ENCODE measurements at places on chromosomes 6 and 20.

DNA sequence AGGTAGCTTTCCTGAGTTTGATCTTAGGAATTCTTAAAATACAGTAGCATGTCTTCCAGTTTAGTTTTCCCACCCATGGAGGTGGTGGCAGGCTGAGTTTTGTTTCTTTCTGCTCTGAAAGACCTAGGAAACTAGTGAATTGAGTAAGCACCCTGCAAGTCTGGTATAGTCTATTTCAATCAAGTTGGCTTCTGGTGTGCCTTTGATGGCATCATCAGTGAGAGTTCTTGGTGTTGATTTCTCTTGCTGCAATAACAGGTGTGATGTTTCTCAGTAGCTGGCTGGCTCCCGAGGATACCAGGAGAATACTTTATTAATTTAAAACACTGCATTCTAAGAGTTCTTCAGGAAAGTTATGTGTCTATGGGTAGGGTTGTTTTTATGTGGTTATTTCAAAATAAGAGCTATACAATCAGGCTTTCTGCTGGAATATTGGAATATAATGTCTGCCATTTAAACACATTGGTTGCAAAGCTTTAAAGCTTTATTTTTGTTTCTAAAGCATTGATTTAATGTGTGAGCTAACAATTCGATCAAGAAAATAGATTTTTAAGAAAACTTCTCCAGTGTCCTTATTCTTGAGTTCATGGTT is 19.0 kb downstream of the VAPB start:
- DNase-seq = no peak

GRCh38 chr6:46677314-46677654 is 10.4 kb upstream of the TDRD6 start:
- DNase-seq = no peak

GRCh38 chr20:41426086-41426830 is 59.6 kb upstream of the EMILIN3 start:
- DNase-seq = no peak

DNA sequence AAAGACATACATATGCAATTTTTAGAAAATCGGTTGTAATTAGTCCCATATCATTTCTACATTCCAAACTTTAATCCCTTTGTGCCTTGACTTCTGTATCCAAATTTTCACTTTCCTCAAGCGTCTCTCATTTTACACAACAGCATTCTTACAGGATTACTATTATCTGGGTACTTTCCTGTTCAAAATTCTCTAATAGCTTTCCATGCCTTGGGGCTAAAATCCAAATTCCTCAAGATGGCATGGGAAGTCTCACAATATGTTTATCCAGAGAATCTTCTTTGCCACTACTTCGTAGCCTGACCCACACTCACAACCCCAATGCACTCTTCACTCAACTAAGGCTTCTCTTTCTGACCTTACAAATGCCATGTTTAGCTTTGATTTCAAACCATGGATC is 125.0 kb downstream of the TBX18 start:
- DNase-seq = no peak

- DNase-seq = peak; percentile 95
Observed at GRCh38 chr20:19973961-19974629, 43.1 kb upstream of the NAA20 start.

GRCh38 chr20:62168061-62168460 is 14.8 kb upstream of the MTG2 start:
- no peak for DNase-seq

DNA sequence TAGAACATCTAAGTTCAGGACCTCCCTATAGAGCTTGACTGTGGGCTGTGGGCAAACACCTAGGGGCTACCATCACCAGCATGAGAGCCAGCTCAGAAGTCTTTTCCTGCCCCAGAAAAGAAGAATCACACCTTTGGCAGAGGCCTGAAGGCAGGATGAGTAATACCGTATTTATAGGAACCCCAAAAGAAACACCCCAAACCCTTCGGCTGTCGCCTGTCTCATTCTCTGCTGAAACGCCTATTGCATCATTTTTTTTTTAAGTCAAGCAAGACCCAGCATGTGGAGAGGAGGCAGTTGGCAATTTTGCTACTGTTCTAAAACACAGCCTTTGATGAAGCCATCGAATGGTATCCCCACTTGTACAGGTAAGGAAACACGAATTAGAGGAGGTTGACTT is 436.4 kb downstream of the TFAP2A start:
- DNase-seq = no peak

DNA sequence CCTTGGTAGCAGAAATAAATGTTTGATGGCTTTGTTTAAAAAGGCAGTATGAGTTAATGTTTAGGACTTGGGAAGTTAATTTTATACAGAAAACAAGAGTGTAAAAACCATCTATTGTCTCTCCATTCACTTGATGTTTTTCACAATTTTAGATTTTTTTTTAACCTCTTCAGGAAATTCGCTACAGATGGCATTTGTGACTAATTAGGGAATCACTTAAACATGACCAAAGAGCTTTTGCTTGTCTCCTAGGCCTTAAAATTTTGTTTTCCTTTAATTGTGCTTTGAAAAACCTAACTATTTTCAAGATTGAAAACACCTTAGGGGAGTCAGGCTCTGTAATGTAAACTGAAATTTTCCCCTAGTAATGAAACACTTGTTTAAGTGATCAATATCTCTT is 17.3 kb downstream of the TULP4 start:
- no peak for DNase-seq

DNA sequence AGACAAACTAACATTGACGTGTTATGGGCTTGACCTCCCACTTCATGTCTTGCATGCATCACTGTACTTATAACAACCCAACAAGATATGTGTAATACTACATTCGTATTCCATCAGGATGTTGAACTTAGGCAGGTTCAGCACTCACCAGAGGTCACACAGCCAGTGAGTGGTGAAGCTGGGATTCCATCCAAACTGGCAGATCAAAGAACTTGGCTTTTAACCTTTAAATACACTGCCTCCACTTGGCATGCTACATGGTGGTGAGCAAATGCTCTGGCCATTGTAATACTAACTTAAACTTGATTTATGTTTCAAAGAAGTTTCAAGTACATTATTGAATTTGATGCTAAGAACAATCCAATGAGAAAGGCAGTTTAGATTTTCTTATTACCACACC is 10.7 kb upstream of the HDDC2 start:
- no peak for DNase-seq

DNA sequence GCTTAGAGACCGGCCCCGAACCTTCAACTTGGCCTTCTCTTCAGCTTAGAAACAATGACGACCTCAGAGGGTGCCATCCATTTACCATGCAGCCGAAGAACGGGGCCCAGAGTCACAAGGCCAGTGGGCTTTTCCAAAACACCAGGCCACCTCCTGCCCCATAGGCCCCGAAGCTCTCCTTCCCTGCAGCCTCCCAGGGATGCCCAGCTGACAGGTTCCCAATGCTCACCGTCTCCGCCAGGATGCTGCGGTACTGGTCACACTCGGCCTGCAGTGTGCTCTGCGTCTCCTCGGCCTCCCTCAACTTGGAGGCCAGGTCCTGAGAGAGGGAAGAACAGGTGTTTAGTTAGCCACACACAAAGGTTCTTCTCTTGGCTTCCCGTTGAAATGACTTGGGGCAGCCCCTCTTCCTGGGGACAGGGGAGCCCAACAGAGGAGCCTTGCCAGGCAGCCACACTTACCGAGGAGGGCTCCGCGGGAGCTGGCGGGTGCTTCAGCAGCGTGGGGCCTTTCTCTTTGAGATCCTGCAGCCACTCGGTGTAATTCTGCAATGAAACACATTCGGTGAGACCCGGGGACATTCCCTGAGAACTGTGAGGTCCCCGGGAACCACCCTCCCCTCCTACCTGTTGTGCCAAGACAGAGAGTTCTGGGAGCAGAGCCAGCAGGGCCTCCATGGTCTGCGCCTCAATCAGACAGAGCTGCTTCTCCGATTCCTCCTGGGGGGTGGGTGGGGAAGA is 51.5 kb downstream of the DSTN start:
- peak; percentile 77 for DNase-seq

DNA sequence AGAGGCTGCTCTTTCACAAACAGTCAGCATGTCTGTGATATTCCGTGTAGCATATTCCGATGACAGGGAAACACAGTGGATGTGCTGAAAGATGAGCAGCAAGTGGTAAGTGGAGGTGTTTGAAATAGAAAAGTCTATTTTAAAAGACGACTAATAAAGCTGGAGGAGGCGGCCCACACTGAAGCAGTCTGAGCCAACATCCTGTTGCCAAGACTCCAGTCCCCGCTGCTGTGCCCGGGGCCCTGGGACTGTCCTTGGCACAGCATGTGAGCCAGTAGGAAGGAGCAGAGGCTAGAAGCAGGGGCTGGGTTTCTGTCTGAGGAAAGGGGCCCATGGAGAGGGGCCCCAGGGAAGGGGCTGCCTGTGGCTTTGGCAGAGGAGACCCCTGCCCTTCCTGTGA is 351.5 kb upstream of the CHD6 start:
- DNase-seq = no peak

DNA sequence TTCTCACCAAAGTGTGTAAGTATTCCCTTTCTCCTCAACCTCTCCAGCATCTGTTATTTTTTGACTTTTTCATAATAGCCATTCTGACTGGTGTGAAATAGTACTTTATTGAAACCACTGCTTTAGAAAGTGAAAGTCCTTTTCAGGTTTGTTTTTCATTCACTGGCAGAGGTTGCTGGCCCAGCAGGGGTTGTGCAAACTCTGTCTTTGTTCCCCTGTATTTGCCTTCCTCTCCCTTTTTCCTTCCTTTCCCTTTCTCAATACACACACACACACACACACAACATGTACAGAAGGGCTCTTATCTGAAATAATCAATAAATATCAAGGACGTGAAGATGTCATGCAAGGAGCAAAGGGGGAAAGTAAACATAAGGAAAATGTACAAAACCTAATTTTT is 99.8 kb downstream of the LY86 start:
- DNase-seq = peak; percentile 9

DNA sequence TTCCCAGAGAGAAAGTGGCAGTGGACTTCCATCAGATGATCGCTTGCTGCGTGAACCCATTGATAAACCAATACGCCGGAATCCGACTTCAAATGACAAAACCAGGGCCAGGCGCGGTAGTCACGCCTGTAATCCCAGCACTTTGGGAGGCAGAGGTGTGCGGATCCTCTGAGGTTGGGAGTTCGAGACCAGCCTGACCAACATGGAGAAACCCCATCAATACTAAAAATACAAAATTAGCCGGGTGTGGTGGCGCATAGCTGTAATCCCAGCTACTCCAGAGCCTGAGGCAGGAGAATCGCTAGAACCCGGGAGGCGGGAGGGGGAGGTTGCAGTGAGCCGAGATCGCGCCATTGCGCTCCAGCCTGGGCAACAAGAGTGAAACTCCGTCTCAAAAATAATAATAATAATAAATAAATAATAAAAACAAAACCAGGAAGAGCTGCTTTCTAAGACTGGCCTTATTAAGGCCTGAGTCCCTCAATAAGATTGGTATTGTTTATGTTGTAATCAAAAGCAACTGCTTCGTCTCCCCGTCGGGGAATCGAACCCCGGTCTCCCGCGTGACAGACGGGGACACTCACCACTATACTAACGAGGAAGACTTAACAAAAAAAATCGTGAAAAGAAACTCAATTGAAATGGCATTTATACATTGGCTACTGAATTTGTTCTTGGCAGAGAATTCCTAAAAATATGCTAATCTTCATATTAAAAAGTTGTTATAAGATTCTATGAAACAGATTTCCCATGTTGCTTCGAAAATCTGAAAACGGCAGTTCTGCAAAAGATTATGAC is 110.2 kb upstream of the ZNF184 start:
- DNase-seq = no peak

DNA sequence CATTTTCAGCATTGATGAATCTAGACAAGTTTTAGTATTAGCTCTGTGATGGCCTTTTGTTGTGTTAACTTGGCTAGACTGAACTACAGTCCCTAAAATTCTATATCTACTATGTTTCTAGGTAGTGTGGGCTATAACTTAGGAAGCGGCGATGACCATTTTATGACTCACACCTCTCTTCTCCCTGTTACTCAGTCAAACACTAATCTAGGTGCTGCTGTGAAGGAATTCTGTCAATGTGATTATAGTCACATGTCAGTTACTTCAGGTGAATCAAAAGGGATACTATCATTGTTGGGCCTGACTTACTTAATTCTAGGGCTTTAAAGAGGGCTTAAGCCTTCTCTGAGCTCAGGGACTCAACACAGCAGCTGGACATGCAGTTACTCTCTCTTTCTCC is 691.5 kb upstream of the MAP3K7 start:
- no peak for DNase-seq

DNA sequence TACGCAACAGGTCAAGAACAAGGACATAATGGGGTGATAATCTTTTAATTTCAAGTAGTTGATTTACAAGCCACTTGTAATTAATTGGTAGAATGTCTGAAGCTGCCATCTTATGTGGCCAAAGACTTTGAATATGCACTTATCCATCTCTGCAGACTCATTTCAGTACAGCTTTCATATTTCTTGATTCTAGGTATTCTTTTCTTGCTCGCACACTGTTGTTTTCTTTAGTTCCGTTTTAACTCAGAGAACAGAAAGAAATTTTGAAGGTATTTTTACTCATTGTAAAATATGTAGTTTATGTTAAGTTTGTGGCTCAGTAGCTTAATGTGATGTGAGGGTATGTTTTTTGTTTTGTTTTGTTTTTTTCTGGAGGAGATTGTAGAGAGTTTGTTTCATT is 73.9 kb downstream of the UBR2 start:
- DNase-seq = no peak
